HL-60 (cell line): ENCODE measurements at places on chromosomes 2 and 18.
A peak's percentile ranks its signal among the peaks of the same experiment; 100 is the strongest.

GRCh38 chr2:70790136-70790828 lies at the start of gene FIGLA:
Gene FIGLA, minus strand, starts transcription at chr2:70790643. Its CDS starts 5 bp downstream, at chr2:70790638.
- DNase-seq: no peak

- DNase-seq: peak; percentile 57
Measured at GRCh38 chr2:70002241-70002899, 40.9 kb upstream of the ASPRV1 start.

- peak; percentile 64 for DNase-seq
Measured at GRCh38 chr2:74877781-74878433, 44.0 kb downstream of the HK2 start.

GRCh38 chr2:197310987-197311420 lies 424 bp upstream of the ANKRD44 start:
- DNase-seq: no peak

- DNase-seq: no peak
Measured at GRCh38 chr2:113255140-113256070, 23.3 kb downstream of the PAX8 start.

GRCh38 chr2:19100570-19100969 lies 257.9 kb downstream of the OSR1 start:
- DNase-seq: no peak

GRCh38 chr18:31591113-31591512 lies 564 bp upstream of the TTR start:
- DNase-seq: no peak

DNA sequence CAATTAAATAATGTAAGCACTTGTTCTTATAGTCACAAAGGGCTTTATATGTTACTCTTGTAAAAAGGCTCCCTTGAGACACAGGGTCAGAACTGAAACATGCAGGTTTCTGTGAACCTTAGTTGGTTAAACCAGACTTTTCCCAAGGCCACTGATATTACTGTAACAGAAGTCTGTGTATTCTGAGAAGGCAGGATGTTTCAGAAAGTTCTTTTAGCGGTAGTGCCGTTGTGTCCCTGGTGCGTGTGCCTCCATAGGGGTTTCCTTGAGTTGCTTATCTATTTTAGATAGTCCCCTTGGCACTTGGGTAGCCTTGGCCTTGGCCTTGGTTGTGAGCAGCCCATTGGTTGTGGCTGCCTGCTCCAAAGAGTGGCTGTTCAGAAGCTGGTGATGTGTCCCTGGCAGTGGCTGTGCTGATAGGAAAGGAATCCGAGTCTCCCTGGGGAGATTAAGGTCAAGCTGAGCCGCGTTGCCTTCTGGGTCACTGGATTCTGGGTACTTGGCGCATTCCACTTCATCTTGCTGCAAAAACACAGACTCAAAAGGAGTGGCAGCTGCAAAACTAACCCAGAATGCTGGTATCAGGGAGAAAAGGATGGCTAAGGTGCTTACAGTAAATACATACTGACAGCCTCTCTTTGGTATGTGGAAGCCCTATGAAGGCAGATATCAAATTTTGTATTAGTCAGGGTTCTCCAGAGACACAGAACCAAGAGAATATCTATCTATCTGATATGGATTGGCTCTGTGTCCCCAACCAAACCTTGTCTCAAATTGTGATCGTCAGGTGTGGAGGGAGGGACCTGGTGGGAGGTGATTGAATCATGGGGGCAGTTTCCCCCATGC lies 69.7 kb downstream of the FHOD3 start:
- no peak for DNase-seq

DNA sequence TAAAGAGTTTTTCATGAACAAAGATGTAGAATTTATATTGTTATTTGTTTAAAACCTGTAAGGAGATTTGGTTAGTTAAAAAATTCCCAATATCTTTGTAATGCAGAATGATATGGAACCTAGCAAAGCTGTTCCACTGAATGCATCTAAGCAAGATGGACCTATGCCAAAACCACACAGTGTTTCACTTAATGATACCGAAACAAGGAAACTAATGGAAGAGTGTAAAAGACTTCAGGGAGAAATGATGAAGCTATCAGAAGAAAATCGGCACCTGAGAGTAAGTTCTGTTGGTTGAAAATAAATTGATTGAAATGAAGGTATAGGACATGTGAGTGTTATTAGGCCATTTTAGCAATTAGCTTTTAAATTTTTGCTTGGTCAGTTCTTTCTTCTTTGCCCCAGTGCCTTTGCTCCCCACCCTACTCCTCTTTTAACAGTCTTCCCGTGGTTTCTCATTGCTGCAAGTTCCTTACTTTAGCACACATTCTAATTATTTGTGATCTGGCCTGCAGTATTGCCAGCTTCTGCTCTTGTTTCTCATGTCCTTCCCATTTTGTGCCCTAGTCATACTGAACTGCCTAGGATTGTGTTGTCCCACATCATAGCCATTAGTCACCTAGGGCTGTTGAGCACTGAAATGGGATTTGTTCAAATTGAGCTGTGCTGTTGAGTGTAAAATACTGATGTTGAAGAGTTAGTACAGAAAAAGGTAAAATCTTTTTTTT lies 36.6 kb downstream of the VAPA start:
- no peak for DNase-seq

DNA sequence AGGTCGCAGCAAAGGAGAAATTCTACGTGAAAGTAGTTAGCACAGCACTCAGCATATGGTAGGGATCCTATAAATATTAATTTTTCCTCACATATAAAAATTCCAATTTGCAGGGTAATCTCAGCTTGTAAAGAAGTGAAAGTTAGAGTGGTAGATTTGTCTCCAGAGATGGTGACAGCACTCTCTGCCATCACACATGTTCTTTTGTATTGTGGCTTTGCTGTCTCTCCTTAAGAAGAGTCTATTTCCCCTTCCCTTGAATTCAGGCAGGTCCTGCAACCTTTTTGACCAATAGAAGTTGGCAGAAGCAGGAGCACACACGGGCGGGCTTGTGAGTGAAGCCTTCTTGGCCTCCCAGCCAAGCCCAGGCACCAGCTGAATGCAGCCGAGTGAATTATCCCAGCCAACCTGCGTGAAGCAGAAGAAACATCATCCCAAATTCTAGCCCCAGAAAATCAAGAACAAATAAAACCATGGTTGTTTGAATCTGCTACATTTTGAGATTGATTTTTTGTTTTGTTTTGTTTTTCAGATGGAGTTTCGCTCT lies 107.8 kb upstream of the COPS8 start:
- DNase-seq: no peak

GRCh38 chr2:120465701-120465988 lies 119.7 kb downstream of the INHBB start:
- no peak for DNase-seq
